ENCODE measurements at places on chromosomes 16 and 17. TPM values are rescaled to one million over a fixed set of nuclear protein-coding genes. Genes with fewer than 3 reads are reported as not detected.
A peak's percentile ranks its signal among the peaks of the same experiment; 100 is the strongest.

PPP1R1B gene
- not detected for total RNA-seq

NPTX1 gene
- 2.5 TPM for total RNA-seq

STX1B gene
- total RNA-seq = 3.5 TPM

CEMP1 gene
- 1.1 TPM for total RNA-seq

EPX gene
- not detected for total RNA-seq

DNA sequence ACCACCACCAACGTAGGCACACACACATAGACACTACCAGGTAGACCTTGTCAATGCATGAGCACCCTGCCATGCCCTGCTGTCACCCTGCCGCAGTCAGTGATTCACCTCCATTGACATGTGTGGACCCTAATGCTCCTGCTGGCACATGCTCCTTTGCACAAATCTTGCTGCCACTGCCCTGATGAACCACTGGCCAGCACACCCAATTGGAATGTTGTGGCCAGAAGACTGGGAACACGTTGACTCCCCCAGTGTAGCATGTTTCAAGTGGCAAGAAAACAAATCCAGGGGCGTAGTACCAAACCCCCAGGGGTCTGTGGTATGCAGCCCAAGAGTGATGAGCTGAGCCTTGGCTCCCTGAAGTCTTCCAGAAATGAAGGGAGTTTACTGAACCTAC lies 486.4 kb upstream of the KIF2B start:
- DNase-seq = no peak
- H3K27me3 ChIP-seq = no peaks in the 10 kb centered on the region
- H3K4me3 ChIP-seq = no peak overlapping the region
- no peaks in the 10 kb centered on the region for H3K36me3 ChIP-seq
- no peaks in the 10 kb centered on the region for H3K4me1 ChIP-seq

- H3K4me1 ChIP-seq = peaks cover 7% of the 10 kb centered on the region
- no peak for DNase-seq
- peaks cover 18% of the 10 kb centered on the region for H3K36me3 ChIP-seq
- no peak overlapping the region for H3K4me3 ChIP-seq
- H3K27ac ChIP-seq = no peak overlapping the region
- H3K27me3 ChIP-seq = no peaks in the 10 kb centered on the region
Observed at GRCh38 chr16:75024594-75024993, 25.8 kb downstream of the ZNRF1 start.

GRCh38 chr16:8905168-8905762 lies 23.1 kb downstream of the LITAFD start:
- DNase-seq = no peak
- no peaks in the 10 kb centered on the region for H3K27me3 ChIP-seq
- H3K4me1 ChIP-seq = peaks cover 10% of the 10 kb centered on the region
- peaks cover 38% of the 10 kb centered on the region for H3K36me3 ChIP-seq
- no peak overlapping the region for H3K4me3 ChIP-seq

- no peak for DNase-seq
- no peak overlapping the region for H3K4me3 ChIP-seq
- no peaks in the 10 kb centered on the region for H3K36me3 ChIP-seq
- peaks cover 7% of the 10 kb centered on the region for H3K4me1 ChIP-seq
- no peak overlapping the region for H3K27ac ChIP-seq
Observed at GRCh38 chr16:21703589-21704174, 39.9 kb downstream of the OTOA start.

DNA sequence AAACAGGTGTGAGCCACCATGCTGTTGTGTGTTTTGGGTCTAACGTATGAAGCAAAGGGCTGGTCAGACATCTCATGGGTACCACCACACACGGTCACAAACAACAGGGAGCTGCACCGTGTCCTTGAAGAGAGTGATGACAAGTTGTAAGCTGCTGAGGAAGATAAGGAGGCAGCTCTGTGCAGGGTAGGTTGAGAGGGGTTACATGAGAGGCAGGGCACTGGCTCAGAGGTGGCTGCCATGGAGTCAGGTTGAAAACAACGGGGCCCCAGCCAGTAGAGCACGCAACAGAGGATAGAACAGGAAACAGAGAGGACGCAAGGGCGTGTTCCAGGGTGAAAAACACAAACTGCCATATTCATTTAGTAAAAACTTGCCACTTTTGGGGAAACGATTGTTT lies 52.2 kb downstream of the TRARG1 start:
- peaks cover 3% of the 10 kb centered on the region for H3K27me3 ChIP-seq
- peaks cover 10% of the 10 kb centered on the region for H3K4me1 ChIP-seq
- H3K36me3 ChIP-seq = no peaks in the 10 kb centered on the region
- H3K27ac ChIP-seq = peak overlapping the region; percentile 66

GRCh38 chr16:86297391-86297790 lies 212.9 kb upstream of the FOXF1 start:
- no peak for DNase-seq
- H3K27me3 ChIP-seq = peaks cover 76% of the 10 kb centered on the region
- no peaks in the 10 kb centered on the region for H3K36me3 ChIP-seq

GRCh38 chr17:29885031-29885640 lies 44.9 kb downstream of the SSH2 start:
- H3K27me3 ChIP-seq = no peaks in the 10 kb centered on the region
- H3K27ac ChIP-seq = no peak overlapping the region
- DNase-seq = no peak
- H3K36me3 ChIP-seq = peaks cover 18% of the 10 kb centered on the region

DNA sequence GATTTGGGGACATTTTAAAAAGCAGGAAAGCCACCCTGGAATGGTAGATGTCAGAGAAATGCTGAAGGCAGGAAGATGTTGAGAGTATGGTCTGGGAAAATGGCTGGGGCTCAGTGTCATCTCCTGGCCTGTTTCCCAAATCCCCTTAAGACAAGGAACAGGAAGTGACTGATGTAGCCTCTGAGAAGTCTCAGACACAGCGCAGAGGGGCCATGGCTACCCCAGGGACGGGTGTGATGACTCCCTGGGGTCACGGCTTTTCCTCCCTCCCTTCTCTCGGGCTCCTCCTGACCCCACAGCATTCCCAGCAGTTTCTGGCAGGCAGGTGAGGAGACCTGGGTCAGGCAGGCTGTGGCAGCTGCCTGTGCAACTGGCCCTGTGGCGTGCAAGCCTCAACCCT lies 45.4 kb downstream of the RAP1GAP2 start:
- H3K27me3 ChIP-seq = peaks cover 4% of the 10 kb centered on the region
- no peak overlapping the region for H3K27ac ChIP-seq
- H3K4me3 ChIP-seq = no peak overlapping the region
- H3K36me3 ChIP-seq = no peaks in the 10 kb centered on the region
- H3K4me1 ChIP-seq = no peaks in the 10 kb centered on the region

DNA sequence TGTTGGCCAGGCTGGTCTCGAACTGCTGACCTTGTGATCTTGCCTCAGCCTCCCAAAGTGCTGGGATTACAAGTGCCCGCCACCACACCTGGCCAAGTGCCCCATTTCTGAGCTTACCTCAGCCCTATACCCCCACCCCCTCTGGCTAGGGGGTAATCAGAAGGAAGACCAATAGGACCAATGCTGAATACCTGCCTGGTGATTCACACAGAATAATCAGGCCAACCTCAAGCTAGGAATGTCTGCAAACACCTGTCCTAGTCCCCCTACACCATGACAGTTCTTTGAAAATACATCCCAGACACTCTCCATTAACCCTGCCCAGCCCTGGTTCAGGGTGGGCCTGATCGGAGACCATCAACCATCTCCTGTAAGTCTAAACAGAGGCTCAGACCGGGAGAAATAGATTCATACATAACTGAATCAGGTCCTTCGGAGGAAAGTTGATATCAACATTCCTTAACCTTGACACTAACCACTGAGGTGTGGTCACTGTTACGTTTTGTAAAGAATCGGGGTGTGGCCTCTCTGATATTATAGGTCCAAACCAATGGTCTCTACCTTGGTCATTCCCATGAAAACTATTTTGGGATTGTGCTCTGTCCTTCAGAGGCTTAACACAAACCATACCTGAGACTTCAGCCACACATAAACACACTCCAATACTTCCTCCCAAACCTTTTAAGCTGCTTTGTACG lies 130.8 kb downstream of the GAS7 start:
- H3K27me3 ChIP-seq = peaks cover 4% of the 10 kb centered on the region
- DNase-seq = no peak
- H3K27ac ChIP-seq = no peak overlapping the region

DNA sequence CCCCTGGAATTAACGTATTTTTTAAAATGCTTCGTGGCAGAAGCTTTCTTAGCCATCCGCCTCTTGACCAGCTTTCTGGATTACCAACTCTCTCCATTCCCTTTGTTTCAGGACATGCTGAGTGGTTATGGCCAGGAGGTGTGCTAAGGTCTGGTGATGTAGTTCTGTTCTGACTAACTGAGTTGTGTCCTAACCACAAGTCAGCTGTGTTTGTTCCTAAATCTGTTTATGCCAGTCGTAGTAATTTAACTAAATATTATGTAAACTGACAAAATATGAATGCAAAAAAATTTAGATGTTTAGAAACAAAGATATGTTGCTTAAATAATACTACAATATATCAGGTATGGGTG lies 61.6 kb downstream of the MRTFB start:
- no peak for DNase-seq
- H3K4me1 ChIP-seq = no peaks in the 10 kb centered on the region
- no peak overlapping the region for H3K27ac ChIP-seq
- H3K27me3 ChIP-seq = no peaks in the 10 kb centered on the region

- no peaks in the 10 kb centered on the region for H3K27me3 ChIP-seq
- H3K27ac ChIP-seq = no peak overlapping the region
- H3K4me3 ChIP-seq = no peak overlapping the region
- DNase-seq = no peak
- H3K36me3 ChIP-seq = peaks cover 3% of the 10 kb centered on the region
- H3K4me1 ChIP-seq = peaks cover under 1% of the 10 kb centered on the region
Observed at GRCh38 chr17:9427465-9428315, 147.9 kb downstream of the STX8 start.

GRCh38 chr17:64073771-64074703 lies 53.6 kb upstream of the ICAM2 start:
- no peak overlapping the region for H3K27ac ChIP-seq
- H3K27me3 ChIP-seq = no peaks in the 10 kb centered on the region
- peaks cover 23% of the 10 kb centered on the region for H3K36me3 ChIP-seq
- peaks cover 10% of the 10 kb centered on the region for H3K4me1 ChIP-seq
- H3K4me3 ChIP-seq = no peak overlapping the region

GRCh38 chr16:2160915-2161551 lies 5.5 kb downstream of the TRAF7 start:
- peaks cover 16% of the 10 kb centered on the region for H3K4me1 ChIP-seq
- H3K4me3 ChIP-seq = no peak overlapping the region
- H3K36me3 ChIP-seq = peaks cover 17% of the 10 kb centered on the region
- no peak overlapping the region for H3K27ac ChIP-seq
- DNase-seq = no peak

GRCh38 chr16:88764913-88765349 lies 20.1 kb downstream of the PIEZO1 start:
- H3K27me3 ChIP-seq = no peaks in the 10 kb centered on the region
- DNase-seq = no peak
- no peak overlapping the region for H3K4me3 ChIP-seq
- no peak overlapping the region for H3K27ac ChIP-seq
- no peaks in the 10 kb centered on the region for H3K36me3 ChIP-seq

DNA sequence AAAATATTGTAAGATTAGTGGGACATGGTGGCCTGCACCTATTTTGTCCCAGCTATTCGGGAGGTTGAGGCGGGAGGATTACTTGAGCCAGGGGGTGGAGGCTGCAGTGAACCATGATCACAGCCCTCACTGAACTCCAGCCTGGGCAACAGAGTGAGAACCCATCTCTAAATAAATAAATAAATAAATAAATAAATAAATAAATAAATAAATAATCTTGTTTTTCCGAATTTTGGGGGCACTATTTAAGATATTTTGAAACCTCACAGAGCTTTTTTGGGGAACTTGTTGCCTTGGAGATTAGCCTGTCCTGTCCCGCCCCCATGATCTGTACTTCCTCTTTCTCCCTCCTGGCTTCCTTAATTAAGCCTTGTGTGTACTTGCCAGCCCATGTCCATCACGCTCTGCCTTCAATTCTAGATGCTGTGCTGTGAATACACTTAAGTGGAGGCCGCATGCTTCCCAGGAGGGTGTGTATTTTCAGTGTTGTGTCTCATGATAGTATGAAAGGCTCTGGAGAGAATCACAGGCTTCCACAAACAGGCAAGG lies 4.4 kb downstream of the LGALS9 start:
- H3K27ac ChIP-seq = peak overlapping the region; percentile 47
- no peak for DNase-seq
- no peaks in the 10 kb centered on the region for H3K27me3 ChIP-seq
- peaks cover 29% of the 10 kb centered on the region for H3K4me1 ChIP-seq
- peaks cover 22% of the 10 kb centered on the region for H3K36me3 ChIP-seq

- no peaks in the 10 kb centered on the region for H3K36me3 ChIP-seq
- no peak for DNase-seq
- H3K4me1 ChIP-seq = no peaks in the 10 kb centered on the region
- H3K27ac ChIP-seq = no peak overlapping the region
Observed at GRCh38 chr16:74718741-74719610, 18.3 kb upstream of the MLKL start.

DNA sequence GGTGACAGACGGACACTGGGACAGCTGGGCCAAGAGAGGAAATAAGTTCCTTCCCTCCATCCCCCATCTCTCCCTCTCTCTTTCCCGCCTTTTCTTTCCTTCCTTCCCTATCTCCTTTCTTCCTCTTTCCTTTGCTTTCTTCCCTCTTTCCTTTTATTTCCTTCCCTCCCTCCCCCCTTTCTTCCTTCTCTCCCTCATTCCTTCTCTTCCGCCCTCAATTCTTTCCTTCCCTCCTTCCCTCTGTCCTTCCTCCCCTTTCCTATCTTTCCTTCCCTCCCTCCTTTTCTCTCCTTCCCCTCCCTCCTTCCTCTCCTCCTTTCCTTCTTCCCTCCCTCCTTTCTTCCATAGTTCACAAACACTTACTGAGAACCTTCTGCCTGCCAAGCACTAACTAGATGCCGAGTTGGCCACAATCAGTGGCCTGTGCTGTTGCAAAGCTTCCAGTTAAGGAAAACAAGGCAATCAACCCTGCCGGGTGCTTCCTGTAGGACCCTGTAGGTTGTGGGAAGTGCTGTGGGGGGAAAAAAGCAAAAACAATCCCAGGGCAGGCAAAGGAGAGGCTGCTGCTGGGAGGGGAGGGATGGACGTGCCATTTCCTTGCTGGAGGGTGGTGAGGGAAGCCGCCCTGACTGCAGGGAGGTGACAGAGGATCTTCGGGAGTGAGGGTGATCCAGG lies 31.7 kb downstream of the ABCC6 start:
- no peaks in the 10 kb centered on the region for H3K4me1 ChIP-seq
- H3K4me3 ChIP-seq = no peak overlapping the region
- H3K36me3 ChIP-seq = no peaks in the 10 kb centered on the region
- DNase-seq = no peak

GRCh38 chr17:21085707-21086106 lies 41.1 kb upstream of the DHRS7B start:
- peak overlapping the region; percentile 45 for H3K4me3 ChIP-seq
- H3K36me3 ChIP-seq = no peaks in the 10 kb centered on the region
- DNase-seq = no peak
- peaks cover 1% of the 10 kb centered on the region for H3K4me1 ChIP-seq
- peaks cover 9% of the 10 kb centered on the region for H3K27me3 ChIP-seq

- no peak overlapping the region for H3K4me3 ChIP-seq
- DNase-seq = no peak
- no peak overlapping the region for H3K27ac ChIP-seq
- no peaks in the 10 kb centered on the region for H3K4me1 ChIP-seq
Observed at GRCh38 chr16:87527055-87527724, 34.4 kb upstream of the ZCCHC14 start.

GRCh38 chr17:75719732-75720131 lies 1.5 kb upstream of the ITGB4 start:
- peaks cover 4% of the 10 kb centered on the region for H3K4me1 ChIP-seq
- no peaks in the 10 kb centered on the region for H3K36me3 ChIP-seq
- no peak overlapping the region for H3K27ac ChIP-seq
- DNase-seq = no peak
